Small intestine (tissue), 16 donors: ENCODE measurements at places on chromosomes 1 and 21.
A peak's percentile ranks its signal among the peaks of the same experiment; 100 is the strongest.

- no peaks in the 10 kb centered on the region for H3K36me3 ChIP-seq
- no peaks in the 10 kb centered on the region for H3K4me1 ChIP-seq
- no peak overlapping the region for H3K4me3 ChIP-seq
- H3K27ac ChIP-seq: no peak overlapping the region
- no peaks in the 10 kb centered on the region for H3K27me3 ChIP-seq
Measured at GRCh38 chr1:98388441-98388840, 273.1 kb upstream of the SNX7 start.

DNA sequence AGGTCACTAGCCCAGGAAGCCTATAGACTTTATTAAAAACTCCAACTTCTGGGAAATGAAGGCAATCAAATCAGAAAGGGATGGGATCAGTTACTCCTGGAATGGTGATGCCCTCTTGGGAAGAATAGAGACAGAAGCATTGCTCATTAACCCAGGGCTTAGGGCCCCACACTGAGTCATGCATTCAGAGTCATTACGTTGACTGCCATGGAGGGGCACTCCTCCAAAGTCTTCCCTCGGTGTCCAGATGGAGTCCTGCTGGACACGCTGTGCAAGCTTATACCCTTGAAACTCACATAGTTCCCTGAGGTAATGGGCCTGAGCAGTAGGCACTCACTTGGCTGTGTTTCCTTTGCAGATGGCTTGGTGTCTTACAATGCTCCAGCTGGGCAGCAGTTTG, 35.2 kb upstream of the HSD17B7 start:
- no peak for DNase-seq
- no peak overlapping the region for H3K27ac ChIP-seq
- no peak overlapping the region for H3K4me3 ChIP-seq
- H3K27me3 ChIP-seq: no peaks in the 10 kb centered on the region
- H3K4me1 ChIP-seq: no peaks in the 10 kb centered on the region

- no peak overlapping the region for H3K27ac ChIP-seq
- H3K4me1 ChIP-seq: no peaks in the 10 kb centered on the region
- H3K36me3 ChIP-seq: no peaks in the 10 kb centered on the region
Measured at GRCh38 chr1:157438146-157438545, 114.2 kb downstream of the FCRL5 start.

GRCh38 chr1:100279358-100279923, 13.4 kb downstream of the RTCA start:
- H3K27me3 ChIP-seq: no peaks in the 10 kb centered on the region
- H3K4me3 ChIP-seq: no peak overlapping the region
- H3K4me1 ChIP-seq: no peaks in the 10 kb centered on the region
- H3K27ac ChIP-seq: no peak overlapping the region
- H3K36me3 ChIP-seq: peaks cover 28% of the 10 kb centered on the region

- no peak overlapping the region for H3K4me3 ChIP-seq
- no peaks in the 10 kb centered on the region for H3K36me3 ChIP-seq
- no peak overlapping the region for H3K27ac ChIP-seq
- H3K27me3 ChIP-seq: no peaks in the 10 kb centered on the region
- no peaks in the 10 kb centered on the region for H3K4me1 ChIP-seq
- DNase-seq: no peak
Measured at GRCh38 chr1:208757846-208758245, 513.7 kb upstream of the PLXNA2 start.

DNA sequence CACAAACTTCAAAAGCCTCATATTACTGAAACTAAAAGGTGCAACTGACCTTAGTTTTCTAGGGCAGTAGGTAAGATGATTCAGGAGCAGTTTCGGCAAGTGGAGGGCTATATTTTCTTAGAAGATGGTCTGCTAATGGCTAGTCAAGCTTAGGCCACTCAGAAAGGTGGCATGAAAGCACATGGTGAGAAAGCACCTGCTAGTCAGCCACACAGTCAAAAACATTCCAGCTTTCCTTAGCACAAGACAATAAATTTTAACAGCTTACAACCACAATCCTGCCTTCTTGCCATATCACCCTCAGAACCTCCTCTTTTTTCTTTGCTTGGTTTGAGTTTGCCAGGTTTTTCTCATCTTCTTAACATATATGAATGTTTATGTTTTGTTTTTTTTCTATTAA, 81.1 kb upstream of the SLFNL1 start:
- no peaks in the 10 kb centered on the region for H3K27me3 ChIP-seq
- H3K27ac ChIP-seq: no peak overlapping the region
- DNase-seq: no peak
- H3K4me1 ChIP-seq: no peaks in the 10 kb centered on the region
- H3K36me3 ChIP-seq: peaks cover 3% of the 10 kb centered on the region
- H3K4me3 ChIP-seq: no peak overlapping the region

- H3K36me3 ChIP-seq: no peaks in the 10 kb centered on the region
- H3K27ac ChIP-seq: no peak overlapping the region
- no peaks in the 10 kb centered on the region for H3K4me1 ChIP-seq
- DNase-seq: no peak
- H3K4me3 ChIP-seq: no peak overlapping the region
Measured at GRCh38 chr21:33127868-33128242, 57.9 kb downstream of the OLIG1 start.

GRCh38 chr1:23865543-23865930, 2.6 kb downstream of the FUCA1 start:
- DNase-seq: peak; percentile 32
- no peaks in the 10 kb centered on the region for H3K36me3 ChIP-seq
- H3K27me3 ChIP-seq: peaks cover 4% of the 10 kb centered on the region
- no peak overlapping the region for H3K27ac ChIP-seq
- H3K4me3 ChIP-seq: no peak overlapping the region

DNA sequence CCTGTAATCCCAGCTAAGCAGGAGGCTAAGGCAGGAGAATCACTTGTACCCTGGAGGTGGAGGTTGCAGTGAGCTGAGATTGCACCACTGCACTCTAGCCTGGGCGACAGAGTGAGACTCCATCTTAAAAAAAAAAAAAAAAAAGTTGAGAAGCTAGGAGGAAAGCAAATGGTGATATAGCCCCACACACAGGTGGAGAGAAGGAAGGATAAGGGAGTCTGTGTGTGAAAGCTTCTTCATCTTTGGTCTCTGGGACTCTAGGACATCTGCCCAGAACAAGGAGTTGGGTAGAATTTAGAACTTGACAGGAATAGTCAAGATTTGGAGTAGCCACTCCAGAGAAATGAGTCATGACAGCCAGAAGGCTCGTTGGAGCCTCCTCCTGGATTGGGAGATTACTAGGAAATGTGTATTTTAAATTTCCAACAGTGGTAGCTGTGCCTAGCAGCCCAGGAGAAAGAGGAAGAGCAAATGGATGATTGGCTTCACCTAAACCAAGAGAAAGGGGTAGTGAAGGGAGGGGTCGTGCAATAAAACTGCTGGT, 19.9 kb downstream of the NPL start:
- H3K36me3 ChIP-seq: no peaks in the 10 kb centered on the region
- H3K4me3 ChIP-seq: no peak overlapping the region

DNA sequence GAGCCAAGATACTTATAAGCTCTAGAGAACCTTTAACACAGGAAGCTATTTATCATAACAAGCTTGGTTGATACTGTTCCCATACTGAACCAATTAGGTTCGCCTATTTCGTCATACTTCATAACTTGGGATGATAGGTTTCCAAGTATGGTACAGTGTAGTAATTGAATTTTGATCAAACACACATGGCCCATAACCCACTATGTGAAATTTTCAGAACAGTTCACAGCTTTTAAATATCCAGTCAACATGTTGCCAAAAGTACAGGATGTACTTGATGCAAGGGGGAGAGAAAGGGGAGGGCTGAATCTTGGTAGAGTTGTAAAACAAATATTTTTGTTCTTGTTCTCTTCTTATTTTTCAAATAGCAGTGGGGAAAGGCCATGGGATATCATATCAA, 86.6 kb downstream of the TM2D1 start:
- DNase-seq: no peak
- no peaks in the 10 kb centered on the region for H3K27me3 ChIP-seq
- H3K27ac ChIP-seq: no peak overlapping the region
- no peak overlapping the region for H3K4me3 ChIP-seq
- H3K4me1 ChIP-seq: no peaks in the 10 kb centered on the region

GRCh38 chr1:207815913-207816291, 64.0 kb downstream of the CD46 start:
- peaks cover 78% of the 10 kb centered on the region for H3K36me3 ChIP-seq
- H3K4me1 ChIP-seq: no peaks in the 10 kb centered on the region
- H3K4me3 ChIP-seq: no peak overlapping the region

- DNase-seq: no peak
- no peaks in the 10 kb centered on the region for H3K36me3 ChIP-seq
- H3K27me3 ChIP-seq: no peaks in the 10 kb centered on the region
- H3K4me1 ChIP-seq: no peaks in the 10 kb centered on the region
- H3K27ac ChIP-seq: no peak overlapping the region
- no peak overlapping the region for H3K4me3 ChIP-seq
Measured at GRCh38 chr21:39849014-39849655, 18.1 kb upstream of the PCP4 start.

DNA sequence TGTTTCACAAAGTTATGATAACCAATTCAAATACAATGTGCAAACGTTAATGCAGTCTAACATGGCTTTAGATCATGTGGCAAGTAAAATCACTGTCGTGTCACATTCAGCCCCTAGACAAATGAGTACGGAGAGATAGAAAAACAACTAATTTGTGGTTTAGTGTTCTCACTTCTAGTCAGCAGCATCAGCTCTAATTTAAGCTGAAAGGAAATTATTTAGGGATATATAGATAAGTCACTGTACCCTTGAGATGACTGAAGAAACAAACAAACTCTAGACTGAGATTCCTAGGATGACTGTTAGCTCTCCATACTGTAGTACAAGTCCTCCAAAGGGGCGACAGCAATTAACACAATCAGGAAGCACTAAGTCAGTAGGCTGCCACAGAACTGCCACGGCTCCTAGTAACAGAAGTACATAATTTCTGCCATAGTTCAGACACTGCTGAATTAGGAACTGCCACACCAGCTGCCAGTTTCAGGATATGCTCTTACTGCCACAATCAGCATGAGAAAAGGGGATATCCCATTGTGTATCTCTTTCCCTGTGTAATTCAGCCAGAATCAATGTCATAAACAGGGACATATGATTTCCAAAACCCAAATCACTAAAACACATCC, 150.4 kb upstream of the NEGR1 start:
- no peaks in the 10 kb centered on the region for H3K4me1 ChIP-seq
- H3K4me3 ChIP-seq: no peak overlapping the region

DNA sequence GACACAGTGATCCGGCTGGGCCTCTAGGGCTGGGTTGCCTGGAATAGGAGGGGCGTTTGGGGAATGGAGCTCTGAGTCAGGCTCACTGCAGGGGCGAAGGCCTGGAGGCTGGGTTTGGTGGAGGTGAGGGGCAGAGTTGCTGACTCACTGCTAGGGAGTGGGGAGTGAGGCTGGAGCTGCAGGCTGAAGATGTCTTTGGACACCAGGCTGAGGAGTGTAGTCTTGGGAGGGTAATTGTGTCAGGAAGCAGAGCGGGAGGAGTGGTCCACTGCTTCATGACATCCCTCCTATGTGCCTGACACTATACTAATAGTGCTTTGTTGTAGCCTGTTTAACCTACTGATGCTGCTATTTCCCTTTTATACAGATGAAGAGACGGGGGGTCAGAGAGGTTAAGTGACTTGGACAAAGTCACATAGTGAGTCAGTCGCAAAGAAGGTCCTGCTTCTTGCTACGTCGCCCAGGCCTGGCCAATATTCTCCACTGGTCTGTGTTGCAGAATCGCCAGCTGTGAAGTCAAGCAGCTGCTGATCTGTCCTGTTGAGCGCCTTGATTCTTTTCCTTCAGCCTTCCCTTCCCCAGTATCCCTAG, 13.6 kb downstream of the ACTL8 start:
- H3K27ac ChIP-seq: peak overlapping the region; percentile 35
- H3K27me3 ChIP-seq: peaks cover 3% of the 10 kb centered on the region
- H3K4me1 ChIP-seq: no peaks in the 10 kb centered on the region
- no peak overlapping the region for H3K4me3 ChIP-seq
- no peak for DNase-seq
